ENCODE measurements at places on chromosomes 5 and 9.

- no peak for DNase-seq
Observed at GRCh38 chr5:96969366-96969765, 33.5 kb downstream of the LNPEP start.

DNA sequence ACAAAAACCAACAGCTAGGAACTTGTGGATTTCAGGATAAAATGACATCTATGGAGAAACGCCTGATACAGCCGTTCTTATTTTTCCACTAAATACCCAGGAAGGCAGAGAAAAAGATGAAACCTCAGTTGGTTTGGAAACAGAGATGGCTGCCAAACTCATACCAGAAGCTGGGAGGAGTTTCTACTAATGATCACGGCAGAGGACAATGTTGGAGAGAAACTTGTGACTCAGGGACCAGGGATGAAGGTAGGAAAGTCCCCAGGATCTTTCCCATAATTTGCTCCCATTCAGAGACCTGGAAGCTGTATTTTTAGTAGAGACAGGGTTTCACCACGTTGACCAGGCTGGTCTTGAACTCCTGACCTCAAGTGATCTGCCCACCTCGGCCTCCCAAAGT lies 187.1 kb upstream of the IER5L start:
- no peak for DNase-seq

DNA sequence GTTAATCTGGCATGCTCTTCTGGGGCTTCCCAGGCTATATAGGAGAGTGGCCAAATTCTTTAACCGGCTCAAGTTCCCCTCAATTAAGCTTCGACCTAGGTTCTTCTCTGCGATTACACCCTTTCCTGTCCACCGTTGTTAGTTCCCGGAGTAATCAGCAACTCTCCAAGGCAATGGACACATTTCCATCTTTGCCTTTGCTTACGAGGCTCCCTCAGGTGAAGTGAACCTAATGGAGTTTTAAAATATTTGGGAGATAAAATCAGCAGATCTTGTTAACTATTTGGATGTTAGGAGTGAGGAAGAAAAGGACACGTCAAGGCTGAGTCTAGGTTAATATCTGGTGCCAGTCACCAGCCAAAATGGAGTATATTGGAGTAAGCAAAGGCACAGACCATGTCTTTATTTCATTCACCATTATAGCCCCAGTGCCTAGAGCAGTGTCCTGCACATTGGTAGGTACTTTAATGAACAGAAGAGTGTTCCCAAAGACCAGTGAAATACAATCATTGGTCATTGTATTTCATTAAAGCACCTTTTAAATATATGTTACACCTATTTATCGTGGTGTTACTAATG lies 515 bp downstream of the UTP15 start:
- DNase-seq: no peak

DNA sequence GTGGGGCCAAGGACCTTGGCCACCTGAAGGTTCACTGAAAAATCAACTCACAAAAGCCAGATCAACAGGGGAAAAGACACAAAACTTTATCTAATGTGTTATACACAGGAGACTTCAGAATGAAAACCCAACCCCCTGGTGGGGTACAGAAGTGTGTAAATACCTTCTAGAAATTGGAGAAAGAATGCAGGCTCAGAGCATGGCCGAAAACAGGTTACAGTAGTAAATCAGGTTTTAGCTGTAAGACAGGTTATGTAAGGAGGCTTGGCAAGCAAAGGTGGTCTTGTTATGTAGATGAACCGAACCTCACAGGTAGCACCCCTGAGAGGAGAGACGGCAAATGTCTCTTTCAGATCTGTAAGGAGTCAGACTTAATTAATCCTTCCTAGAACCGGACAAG lies 10.0 kb downstream of the CEMIP2 start:
- no peak for DNase-seq

- no peak for DNase-seq
Observed at GRCh38 chr9:93664549-93665120, 88.3 kb downstream of the PHF2 start.

- DNase-seq: no peak
Observed at GRCh38 chr5:118818604-118819003, 169.7 kb downstream of the DTWD2 start.
